H4 (cell line): ENCODE measurements at places on chromosomes 11 and 22. TPM values are rescaled to one million over a fixed set of nuclear protein-coding genes. Genes with fewer than 3 reads are reported as not detected.

- no peak for DNase-seq
These were observed 92.5 kb downstream of the CEP164 start for GRCh38 chr11:117420143-117420485.

- DNase-seq: no peak
These were observed 10.9 kb downstream of the PDGFB start for GRCh38 chr22:39233710-39234471.

- peak; percentile 63 for DNase-seq
These were observed 17.7 kb downstream of the CTNND1 start for GRCh38 chr11:57779276-57779675.

NPTXR gene
- total RNA-seq: 3.1 and 4.1 TPM in 2 replicates

- no peak for DNase-seq
These were observed 9.1 kb upstream of the PSMA1 start for GRCh38 chr11:14529321-14529720.

LUZP2 gene
- total RNA-seq: 0.25 and 0.77 TPM in 2 replicates

DNA sequence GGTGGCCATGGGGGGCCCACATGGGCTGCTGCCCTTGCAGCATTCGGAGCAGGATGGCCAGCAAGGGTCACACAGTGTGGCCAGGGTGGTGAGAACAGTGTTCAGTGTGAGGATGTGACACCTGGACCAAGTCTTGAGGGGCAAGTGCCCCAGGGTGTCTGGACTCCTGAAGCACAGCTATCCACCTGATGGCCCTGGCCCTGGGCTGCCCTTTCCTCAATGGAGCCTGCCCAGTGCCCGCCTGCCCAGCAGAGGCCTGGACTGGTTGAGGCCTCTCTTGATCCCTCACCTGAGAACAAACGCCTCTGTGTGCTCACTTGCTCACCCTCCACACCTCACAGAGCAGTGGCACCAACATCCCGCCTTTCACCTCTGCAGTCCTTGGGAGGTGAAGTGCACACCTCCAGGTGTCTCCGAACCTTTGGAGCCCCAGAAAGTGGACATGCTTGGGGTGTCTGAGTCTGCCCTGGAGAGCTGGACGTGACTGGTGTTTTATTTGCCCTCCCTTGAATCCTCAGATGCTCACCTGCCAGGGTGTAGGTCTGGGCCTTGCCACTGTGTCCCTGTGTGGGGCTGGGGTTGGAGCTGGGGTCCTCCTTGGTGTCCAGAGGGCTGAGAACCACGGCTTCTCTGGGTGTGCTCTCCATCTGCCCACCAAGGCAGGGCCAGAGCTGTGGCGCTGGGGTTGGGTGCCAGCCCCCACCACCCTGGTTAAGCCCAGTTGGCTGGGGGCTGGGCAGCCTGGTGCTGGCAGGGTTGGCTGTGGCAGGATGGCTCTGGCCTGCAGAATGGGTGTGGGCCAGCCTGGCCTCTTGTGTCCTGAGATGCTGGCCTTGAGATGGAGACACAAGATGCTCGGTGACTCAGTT is 3.8 kb upstream of the MUC2 start:
- DNase-seq: no peak

DNA sequence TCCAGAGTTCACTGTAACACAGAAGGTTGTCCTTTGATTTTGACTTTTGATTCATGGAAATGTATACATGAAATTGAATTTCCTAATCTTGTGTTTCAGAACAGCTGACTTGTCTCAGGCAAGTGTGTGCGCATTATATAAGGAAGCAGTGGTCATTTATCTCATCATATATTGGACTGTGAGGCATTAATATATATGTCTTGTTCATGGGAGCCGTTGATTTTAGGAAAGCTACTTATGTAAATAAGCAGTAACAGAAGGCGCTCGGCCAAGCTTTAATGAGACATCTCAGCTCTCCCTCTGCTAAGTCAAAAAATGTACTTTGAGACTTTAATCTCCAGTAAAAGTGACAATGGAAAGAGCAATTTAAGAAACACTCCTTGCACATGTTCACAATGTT is 100.5 kb downstream of the PDHX start:
- DNase-seq: no peak

DNA sequence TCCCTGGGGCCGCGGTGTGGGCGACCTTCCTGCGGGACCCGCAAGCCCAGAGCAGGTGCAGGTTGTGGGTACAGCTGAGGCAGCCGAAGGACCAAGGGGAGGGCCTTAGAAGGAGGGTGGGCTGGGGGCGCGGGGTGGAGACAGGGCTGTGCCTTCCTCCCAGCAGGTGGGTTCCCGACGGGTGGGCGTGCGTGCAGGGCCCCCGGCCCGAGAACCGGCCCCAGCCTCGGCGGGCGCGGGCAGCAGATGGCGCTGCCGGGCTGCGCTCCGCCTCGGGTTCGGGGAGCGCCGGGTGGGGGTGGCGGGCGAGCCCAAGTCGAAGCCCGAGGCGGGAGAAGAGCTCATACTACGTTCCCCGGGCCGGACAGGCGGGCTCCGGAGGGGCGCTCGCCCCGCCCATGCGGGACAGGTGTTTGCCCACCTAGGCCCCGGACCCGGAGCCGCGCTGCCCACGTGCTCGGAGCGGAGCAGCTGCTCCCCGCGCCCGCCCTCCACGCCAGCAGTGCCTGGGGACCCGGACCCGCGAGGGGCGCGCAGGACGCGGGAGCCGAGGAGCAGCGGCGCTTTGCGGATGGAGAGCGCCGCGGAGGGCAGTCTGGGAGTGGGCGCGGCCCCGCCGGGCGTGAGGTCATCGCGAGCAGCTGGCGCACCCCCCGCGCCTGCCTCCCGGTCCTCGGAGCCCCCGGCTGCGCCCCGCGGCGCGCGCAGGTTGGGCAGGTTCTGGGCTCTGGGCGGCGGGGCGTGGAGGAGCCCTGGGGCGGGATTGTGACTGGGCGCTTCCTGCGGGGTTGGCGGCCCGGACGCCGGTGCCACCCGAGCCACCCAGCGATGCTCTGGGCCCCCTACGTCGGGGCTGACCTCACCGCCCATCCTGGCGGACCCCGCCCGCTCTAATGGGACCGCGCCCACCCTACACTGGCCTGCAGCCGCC is 25.3 kb downstream of the DUSP8 start:
- no peak for DNase-seq

DNA sequence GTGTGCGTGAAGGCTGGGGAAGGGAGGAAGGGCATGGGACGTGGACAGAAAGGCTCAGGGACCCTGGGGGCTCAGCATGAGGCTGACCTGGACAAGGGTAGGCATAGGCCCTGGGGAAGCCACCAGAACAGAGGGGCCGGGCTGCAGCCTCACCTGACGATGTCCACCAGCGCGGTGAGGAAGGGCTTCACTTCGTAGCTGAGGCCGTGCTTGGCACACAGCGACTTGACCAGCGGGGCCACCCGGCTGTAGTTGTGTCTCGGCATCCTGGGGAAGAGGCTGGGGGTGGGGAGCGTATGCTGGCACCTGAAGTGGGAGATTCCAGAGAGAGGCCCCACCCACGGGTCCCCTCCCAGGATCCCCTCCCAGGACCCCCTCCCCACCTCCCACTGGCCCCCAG is 15.6 kb downstream of the FADS3 start:
- no peak for DNase-seq
